CD4-positive, CD25-positive, alpha-beta regulatory T cell (primary cell): ENCODE measurements at places on chromosomes 4 and X.
A peak's percentile ranks its signal among the peaks of the same experiment; 100 is the strongest.

DNA sequence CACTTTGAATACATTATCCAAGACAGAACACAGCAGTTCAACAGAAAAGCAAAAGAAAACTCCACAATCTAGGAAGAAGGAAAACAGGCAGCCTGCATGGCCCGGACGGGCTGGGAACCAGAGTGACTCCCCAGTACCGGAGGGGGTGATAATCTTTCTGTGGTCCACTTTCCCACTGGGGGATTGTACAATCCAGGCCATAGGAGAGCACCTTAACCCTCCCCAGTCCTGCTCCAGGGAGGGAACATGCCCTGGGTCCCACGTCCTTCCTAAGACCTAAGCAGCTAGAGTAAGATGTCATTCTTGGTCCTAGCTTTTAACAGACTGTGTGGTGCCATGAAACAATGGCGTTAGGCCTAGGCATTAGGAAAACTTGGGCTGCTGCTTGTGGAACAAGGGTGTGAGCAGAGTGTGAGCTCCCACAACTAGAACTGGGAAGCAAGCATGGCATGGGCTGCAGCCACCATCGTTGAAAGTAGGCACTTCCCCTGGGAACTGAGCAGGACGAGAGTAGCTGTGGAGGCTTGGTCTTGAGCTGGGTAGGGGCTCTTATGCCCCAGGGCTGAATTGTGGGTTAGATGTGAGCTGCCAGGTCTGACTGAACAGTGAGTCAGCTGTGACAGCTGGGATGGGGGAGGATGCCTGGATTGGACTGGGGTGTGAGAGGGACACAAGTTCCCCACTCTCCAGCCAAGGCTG is 42.4 kb downstream of the NAT8L start:
- no peak for DNase-seq

GRCh38 chrX:56000174-56000573 is 232.0 kb upstream of the KLF8 start:
- DNase-seq: no peak

GRCh38 chr4:70591955-70592582 is at the start of gene AMBN:
AMBN (plus strand) TSS chr4:70592256; CDS start chr4:70592359, 103 bp downstream.
- DNase-seq: no peak

- no peak for DNase-seq
These were observed 9.2 kb downstream of the SAP30 start for GRCh38 chr4:173379929-173380328.

- DNase-seq: no peak
These were observed 30.2 kb downstream of the SPANXD start for GRCh38 chrX:141668371-141668770.

- DNase-seq: no peak
These were observed 6.9 kb downstream of the CXCL10 start for GRCh38 chr4:76016393-76016792.

- DNase-seq: no peak
These were observed 173.7 kb downstream of the PWWP3B start for GRCh38 chrX:106341823-106342222.

- peak; percentile 57 for DNase-seq
These were observed 8.0 kb downstream of the OFD1 start for GRCh38 chrX:13742397-13743176.

DNA sequence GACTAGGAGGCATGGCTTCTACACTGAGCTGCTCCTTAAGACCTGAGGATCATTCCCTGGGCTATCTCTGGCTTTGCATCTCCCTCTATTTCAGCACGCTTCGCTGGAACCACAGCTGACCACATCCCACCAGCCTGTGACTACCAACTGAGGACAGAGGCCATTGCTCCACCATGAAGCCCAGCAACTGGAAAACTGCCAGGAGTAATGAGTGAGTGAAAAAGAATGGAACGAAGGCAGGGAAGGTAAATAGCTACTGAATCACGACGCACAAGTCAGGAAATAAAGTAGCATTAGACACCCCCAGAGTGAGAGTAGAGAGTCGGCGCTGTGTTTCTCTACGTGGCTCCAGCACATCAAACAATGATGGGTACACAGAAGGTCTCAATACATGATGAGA is 314.7 kb downstream of the LDB2 start:
- no peak for DNase-seq

- DNase-seq: no peak
These were observed 30.9 kb upstream of the INTS6L start for GRCh38 chrX:135489542-135489941.
